Prostate gland (tissue), 2 donors: ENCODE measurements at places on chromosomes 3 and 15.

- no peak for DNase-seq
These were observed 47.5 kb upstream of the CCR4 start for GRCh38 chr3:32903953-32904352.

GRCh38 chr3:106746286-106746685, 631.0 kb upstream of the CCDC54 start:
- no peak for DNase-seq

DNA sequence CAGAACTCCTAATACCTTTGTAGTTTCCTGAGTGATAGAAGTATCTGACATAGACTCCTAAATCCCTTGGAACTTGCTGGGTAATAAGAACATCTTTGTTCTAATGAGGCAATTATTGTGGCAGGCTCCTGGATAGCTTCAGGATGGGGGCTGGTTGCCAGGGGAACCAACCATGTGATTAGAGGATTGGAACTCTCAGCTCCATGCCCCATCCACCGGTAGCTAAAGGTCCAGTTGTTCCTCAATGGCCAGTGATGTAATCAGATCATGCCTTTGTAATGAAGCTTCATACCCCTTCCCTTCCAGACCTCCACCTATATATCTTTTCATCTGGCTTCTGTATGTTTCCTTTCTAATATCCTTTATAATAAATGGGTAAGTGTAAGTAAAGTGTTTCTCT, 221.2 kb upstream of the ALCAM start:
- DNase-seq: no peak

GRCh38 chr3:111428301-111428700, 113.7 kb upstream of the CD96 start:
- no peak for DNase-seq

DNA sequence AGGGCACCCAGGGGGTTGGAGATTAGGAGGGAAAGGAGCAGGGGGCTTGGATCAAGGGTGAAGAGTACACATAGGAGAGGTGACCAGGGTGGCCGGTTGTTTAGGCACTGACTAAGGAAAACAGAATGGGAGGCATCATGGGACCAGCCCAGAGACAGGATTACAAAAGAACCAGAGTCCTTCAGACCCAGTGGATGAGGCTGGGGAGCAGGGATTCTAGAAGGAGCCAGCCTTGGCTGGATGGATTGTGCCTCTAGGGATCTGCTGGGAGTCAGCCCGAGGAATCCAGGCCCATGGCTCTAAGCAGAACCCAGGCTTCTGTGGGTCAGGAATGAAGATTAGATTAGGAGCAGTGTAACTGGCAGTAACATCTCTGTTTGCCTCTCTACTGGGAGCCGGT, 98.6 kb downstream of the ARNT2 start:
- DNase-seq: no peak

DNA sequence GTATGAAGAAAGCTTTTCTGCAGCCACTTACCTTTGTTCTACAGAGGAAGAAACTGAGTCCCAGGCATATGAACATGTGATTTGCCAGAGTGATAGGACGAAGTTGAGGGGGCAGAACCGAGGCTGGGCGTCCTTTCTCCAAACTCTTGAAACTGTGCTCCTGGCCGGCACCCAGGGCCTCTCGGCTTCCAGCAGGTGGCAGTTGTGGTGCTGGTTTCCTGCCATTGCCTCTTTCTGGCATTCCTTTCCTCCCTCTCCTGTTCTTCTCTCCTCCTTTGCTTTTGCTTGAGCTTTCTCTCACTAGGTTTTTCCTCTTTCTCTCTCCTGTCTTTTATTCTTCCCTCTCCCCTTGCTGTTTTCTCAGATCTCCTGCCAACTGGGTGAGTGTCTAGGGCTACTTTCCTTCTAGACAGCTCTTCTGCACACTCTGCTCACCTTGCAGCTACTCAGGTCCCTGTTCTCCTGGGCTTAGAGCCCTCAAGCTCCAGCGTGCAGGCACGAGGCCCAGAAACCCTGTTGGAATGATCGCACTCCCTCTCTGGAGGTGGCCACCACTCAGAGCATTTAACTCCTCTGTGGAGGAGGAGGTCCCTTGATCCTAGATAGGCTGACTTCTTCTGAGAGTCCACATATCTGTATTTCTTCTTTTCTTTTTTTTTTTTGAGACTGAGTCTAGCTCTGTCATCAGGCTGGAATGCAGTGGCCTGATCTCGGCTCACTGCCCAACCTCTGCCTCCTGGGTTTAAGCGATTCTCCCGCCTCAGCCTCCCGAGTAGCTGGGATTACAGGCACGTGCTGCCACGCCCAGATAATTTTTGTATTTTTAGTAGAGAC, 26.2 kb downstream of the TRAK1 start:
- peak; percentile 45 for DNase-seq

DNA sequence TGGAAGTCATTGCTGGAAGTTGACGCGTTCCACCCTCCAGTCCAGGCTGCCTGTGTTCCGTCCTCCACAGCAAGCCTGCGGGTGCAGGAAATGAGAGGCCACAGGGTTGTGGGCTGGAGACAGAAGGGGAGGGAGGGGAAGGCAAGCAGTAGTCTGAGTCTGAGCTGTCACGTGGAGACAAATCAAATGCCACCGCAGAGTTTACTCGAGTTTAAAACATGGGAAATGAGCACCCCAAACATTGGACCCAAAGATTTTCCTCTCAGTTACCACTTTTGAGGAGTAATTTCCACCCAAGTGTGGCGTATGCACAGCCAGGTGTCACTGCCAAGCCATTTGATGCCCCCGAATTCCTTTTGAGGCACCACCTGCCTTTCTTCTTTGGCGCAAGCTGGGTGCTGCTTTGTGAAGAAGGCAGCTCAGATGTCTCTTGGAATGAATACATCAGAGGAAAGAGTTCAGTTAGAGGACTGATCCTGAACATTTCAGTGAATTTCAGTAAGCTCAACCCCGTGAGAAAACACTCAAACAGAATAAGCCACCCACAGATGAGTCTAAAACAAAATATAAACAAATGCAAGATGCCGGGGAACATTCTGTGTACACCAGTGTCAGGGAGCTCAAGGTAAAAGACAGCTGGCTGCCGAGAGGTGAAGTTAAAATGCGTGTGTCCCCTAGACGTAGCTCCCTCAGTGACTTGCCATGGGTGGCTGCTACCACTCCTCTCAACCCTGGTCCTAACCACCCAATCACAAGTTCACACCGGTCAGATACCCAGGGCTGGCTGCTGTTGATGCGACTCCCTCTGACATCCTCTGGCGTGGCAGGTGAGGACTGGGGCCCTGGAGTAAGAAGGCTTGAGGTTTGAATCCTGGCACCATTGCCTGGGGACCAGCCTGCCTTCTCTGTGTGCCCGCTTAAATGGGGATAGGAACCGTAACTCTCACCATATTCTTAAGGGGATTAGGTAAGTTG, 203.8 kb downstream of the UACA start:
- DNase-seq: peak; percentile 10

- DNase-seq: no peak
These were observed 3.5 kb downstream of the FURIN start for GRCh38 chr15:90871716-90872485.

- DNase-seq: no peak
These were observed 64.3 kb downstream of the KLF13 start for GRCh38 chr15:31390777-31391486.

GRCh38 chr15:80325206-80325605, 73.2 kb upstream of the CTXND1 start:
- no peak for DNase-seq

- DNase-seq: no peak
These were observed 2.8 kb upstream of the FAM131A start for GRCh38 chr3:184334470-184335158.

- no peak for DNase-seq
These were observed 487.1 kb upstream of the NR2F2 start for GRCh38 chr15:95843241-95843910.

GRCh38 chr15:96115642-96116041, 214.9 kb upstream of the NR2F2 start:
- no peak for DNase-seq

- DNase-seq: no peak
These were observed 687.0 kb upstream of the NECTIN3 start for GRCh38 chr3:110384601-110385000.

DNA sequence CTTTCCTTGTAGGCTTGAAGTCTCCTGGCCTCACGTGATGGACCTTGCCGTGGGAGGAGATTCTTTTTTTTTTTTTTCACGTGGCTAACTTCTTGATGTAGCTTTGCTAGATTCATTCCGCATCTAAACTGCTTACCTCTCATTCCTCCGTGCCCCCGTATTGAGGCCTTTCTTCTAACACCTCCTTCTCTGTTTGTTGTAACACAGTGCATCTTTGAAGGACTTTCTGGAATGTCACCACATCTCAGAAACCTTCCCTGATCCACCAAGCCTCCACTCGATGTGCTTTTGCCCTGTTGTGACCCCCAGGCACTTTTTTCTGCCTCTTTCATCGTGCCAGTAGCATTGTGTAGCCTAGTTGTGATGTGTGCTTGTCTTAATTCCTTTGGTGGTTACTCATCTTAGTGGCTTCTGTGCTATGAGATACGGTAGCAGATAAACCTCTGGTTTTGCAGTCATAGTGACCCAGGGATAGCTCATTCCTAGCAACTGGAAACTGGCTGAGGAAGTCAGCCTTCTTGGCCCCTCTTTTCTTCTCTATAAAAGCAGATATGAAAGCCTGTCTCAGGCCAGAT, 1.6 kb upstream of the BNC1 start:
- DNase-seq: no peak

- DNase-seq: no peak
These were observed 128.3 kb upstream of the EIF1B start for GRCh38 chr3:40181182-40181581.

- DNase-seq: peak; percentile 19
These were observed 27.5 kb downstream of the PLSCR5 start for GRCh38 chr3:146577662-146578061.

GRCh38 chr3:187612656-187613055, 57.5 kb downstream of the SST start:
- no peak for DNase-seq

GRCh38 chr3:196936288-196936687, 6.0 kb downstream of the NCBP2 start:
- no peak for DNase-seq

- peak; percentile 2 for DNase-seq
These were observed 40.9 kb downstream of the KY start for GRCh38 chr3:134609821-134610431.

DNA sequence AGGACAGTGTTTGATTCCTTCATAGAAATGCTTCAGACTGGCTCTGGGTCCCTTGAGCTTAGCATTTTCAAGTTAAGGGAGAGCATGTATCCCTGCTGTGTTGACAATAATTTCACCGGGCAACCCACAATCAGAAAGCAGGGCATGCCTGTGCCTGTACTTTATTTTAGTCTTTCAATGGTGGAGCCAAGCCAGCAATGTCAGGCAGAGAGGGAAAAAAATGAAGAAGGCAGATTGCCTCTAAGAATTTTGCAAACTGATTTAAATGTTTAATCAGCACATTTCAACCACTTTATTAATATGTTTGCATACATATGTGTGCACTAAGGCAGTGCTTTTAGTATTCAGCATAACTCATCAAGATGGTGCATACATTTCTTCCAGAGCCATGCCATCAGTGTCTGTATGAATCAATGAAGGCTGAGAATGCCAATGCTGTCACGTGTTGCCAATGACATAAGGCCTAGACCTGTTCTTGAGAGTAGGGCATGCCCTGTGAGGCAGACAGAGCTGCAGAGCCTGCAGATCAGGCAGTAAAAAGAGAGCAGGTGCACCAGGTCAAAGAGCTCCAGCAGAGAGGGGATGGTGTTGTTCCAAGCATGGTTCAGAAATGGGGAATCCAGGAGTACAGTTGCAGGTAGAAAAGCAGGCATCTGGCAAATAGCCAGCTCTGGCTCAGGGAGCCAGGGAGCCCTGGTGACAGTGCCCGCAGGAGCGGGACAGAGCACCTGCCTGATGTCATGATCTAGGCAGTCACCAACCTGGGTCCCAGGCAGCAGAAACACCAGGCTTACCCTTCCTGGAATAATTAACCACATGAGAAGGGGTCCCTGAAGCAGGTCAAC, 508.5 kb downstream of the GABRG3 start:
- peak; percentile 79 for DNase-seq

- DNase-seq: no peak
These were observed 8.7 kb downstream of the DAZL start for GRCh38 chr3:16596352-16597032.

DNA sequence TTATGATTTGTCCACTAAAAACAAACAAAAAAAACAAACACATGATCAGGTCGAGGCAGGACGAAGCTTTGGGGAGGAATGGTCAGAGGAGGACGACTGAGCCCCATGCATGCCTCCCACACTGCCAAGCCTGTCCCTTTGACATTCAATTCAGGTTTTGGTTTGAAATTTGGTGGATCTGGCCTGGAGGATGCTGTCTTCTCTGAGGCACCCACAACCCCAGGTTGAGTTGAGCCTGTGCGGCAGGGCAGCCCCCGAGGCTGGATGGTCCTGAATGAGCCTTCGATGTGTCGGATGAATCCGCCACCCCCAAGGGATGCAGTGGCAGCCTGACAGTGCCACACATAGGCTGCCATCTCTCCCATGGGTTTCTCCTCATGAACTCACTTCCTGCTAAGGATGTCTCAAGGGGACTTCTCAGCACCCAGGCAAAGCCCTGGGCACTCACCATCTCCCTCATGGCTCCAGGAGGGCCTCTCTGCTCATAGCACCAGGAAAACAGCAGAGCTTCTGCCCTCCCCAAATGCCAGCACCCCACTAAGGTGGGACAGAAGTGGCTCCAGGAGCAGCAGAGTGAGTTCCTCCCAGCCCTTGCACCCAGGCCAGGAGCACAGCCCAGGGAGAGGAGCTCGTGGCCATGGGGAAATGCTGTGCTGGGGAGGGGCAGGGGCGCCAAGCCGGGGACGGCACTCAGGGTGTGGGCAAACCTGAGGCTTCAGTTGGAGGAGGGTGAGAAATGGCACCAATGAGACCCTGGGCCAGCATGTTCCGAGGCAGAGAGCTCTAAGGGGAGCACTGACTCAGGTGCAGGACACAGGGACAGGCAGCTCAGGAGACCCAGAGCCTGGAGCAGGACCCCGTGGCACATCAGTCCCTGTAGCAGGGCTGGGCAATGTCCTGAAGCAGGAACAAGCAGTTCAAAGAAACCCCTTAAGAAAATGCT, 18.5 kb downstream of the PRR23E start:
- peak; percentile 3 for DNase-seq

- DNase-seq: no peak
These were observed 270.0 kb downstream of the UACA start for GRCh38 chr15:70493376-70493775.

DNA sequence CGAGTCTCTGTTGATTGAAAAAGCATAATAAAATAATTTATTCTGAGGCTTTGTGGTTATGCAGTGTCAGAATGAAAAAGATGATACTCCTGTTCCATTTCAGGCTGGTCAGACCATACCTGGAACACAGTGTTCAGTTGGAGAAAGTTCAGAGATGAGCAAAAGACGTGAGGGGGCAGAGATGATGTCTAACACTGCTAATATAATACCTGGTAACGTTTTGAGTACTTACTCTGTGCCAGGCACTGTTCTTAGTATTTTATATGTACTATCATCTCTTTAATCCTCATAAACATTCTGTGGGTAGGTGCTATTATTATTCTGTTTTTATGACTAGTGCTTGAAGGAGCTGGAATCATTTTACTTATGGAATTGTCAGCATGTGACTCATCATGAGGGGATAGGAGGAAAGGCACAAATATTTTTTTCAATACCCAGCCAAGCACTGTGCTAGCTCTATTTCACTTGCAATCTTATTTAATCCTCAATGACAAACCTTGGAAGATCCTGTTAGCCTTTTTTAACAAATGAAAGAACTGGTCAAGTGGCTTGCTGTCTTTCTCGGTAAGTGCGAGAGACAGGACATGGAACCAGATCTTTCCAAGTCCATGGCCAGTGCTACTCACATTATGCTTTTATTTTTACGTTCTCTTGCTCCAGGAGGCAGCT, 31.8 kb downstream of the IQGAP1 start:
- DNase-seq: no peak
